SW 1271 (cell line): ENCODE measurements at places on chromosomes 7 and 10.

- no peak for DNase-seq
These were observed 30.8 kb downstream of the CHCHD3 start for GRCh38 chr7:133051066-133051465.

DNA sequence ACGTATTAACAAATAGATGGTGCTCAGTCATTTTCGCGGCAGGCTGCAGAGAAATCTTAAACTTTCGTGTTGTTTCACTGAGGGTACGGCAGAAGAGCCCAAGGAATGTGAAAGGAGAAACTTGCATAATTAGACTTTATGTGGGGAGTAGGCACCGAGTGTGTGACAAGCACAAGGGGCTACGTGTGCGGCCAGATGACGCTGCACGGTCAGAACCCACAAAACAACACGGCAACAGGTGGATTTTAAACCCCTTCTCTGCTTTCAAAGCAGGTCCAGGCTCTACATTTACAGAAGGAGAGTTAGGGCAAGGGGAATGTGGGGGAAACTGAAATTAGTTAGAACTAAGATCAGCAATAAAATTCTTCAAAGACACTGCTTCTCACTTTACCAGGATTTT is 392 bp upstream of the UCN3 start:
- DNase-seq = no peak

DNA sequence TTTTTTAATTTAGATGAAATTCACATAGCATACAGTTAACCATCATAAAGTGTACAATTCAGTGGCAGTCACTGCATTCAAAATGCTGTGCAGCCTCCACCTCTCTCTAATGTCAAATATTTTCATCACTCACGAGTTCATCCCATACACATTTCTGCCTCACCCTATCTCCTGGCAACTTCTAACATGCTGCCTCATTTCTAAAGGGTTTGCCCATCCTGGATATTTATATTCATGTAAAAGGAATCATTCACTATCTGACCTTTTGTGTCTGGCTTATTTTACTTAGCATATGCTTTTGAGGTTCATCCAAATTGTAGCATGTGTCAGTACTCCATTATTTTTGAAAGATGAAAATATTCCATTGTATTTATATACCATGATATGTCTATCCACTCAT is 286.9 kb upstream of the VSTM2A start:
- no peak for DNase-seq

DNA sequence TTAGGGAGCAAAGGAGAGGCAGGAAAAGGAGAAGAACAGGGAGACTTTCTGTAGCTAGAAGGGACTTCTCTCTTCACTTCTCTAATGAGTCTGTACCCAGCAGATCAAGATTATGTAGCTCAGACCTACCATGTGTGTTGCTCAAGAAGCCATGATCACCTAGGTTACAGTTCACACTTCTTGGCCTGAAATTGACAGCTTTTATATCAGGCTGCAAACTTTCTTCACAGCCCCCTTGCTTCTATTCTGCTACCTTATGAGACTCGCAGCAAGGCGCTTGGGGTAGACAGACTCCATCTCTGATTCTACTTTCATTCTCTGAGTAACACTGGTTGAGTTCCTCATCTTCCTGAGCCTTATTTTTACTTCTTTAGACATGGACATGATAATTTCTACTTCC is 19.6 kb upstream of the GIMAP2 start:
- no peak for DNase-seq

GRCh38 chr7:77388055-77388641 is 28.0 kb downstream of the GSAP start:
- no peak for DNase-seq
